ENCODE measurements at places on chromosomes 3 and 15.

- ATAC-seq: no peak
Observed at GRCh38 chr3:59688636-59689035, 638.8 kb upstream of the CFAP20DC start.

DNA sequence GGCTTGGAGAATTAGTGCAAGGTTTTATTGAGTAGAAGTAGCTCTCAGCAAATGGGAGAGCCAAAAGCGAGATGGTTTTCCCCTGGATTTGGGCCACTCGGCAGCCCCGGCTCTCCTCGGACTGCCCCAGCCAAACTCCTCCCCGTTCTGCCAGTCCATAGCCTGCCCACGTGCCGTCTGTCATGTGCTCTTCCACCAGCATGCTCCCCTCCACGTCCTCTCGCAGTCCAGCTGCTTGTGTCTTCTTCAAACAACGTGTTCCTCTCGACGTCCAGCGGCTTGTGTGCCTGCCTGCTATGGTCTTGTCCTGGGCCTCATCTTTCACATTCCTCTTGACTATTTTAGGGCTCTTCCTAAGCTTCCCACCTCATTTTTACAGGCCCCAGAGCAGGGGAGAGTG is 16.7 kb upstream of the SECISBP2L start:
- ATAC-seq: no peak

GRCh38 chr3:11634081-11634635 is 9.6 kb downstream of the VGLL4 start:
- no peak for ATAC-seq

DNA sequence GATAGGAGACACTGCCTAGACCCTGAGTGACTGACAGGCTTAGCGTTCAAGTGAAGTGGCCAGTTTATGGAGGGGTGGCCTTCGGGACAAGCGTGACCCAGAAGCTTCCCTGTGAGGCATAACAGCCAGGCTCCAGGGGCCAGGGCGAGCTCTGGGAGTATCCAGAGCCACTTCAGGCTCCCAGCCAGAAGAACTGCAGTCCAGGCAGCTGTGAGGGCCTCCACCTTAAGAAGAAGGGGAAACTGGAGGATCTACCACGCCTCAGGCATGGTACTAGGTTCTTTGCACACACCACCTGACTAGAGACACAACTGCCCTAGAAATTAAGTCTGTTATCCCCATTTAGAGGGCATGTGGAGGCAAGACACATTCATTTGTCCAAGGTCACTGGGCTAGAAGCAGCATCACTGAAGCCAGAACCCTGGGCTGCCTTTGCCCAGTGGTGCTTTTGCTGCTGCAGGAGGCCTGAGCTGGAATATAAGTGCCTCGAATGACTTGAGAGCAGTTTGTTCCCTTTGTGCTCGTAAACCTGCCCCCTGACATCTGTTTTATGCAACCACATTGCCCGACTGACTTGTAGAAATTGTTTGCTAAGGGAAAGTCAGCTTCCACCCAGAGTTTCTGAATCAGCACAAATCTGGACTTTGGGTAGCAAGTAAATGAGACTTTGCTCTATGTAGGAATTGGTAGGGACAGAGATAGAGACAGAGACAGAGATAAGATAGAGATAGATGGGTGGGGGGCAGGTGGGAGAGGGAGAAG is 23.3 kb downstream of the RASGRF1 start:
- no peak for ATAC-seq

DNA sequence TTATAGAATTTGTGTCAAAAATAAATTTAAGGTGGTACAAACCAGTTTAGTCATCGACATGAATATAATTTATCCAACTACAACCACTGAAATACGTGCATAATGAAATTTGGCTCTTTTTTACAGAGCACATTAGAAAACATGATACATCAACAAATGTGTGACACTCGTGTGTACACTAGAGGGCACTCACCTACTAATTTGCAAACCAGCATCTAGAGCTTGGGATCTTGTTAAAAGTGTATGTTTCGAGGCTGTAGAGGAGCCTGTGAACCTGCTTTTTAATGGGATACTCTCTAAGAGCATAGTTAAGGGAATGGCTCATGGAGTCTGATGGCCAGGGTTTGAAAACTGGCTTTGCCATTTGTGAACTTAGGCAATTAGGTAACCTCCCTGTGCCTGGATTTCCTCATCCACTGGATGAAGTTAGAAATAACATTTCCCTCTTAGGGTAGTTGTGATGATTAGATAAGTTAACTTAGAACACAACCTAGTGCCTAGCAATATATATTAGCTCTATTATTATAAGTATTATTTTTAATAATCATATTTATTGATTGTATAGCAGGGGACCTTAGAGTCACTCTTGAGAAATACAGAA is 8.8 kb upstream of the CPOX start:
- no peak for ATAC-seq

DNA sequence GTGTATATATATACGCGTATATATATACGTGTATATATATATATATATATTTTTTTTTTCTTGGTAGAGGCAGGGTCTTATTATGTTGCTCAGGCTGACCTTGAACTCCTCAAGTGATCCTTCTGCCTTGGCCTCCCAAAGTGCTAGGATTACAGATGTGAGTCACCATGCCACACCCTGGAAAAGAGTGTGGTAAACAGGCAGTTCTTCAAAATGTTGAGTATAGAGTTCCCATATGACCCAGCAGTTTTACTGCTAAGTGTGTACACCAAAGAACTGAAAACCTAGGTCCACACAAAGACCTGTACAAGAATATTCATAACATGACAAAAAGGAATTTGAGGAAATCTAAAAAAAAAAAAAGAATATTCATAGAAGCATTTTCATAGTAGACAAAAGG is 71.8 kb upstream of the GCNT3 start:
- ATAC-seq: no peak

GRCh38 chr3:9914011-9914410 is 2.9 kb upstream of the IL17RC start:
- ATAC-seq: no peak

DNA sequence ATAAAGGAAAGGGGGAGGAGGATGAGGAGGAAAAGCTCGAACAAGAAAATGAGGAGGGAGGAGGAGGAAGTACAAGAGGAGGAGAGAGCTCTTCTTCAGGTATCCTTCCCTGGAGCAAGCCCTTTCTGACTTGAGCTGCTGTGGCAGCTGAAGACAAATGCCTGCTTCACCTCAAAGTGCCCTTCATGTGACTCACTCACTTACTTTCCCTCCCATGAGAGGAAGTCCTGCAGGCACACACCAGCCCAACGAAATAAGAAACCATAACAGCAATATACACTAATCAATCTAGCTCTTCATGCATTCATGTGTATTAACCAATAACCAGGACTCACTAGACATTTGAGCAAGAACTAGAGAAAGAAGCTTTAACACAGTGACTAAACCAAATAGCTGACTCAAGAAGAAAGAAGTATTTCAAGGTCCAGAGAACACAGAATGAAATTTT is 251.9 kb downstream of the IGSF11 start:
- ATAC-seq: peak; percentile 65

DNA sequence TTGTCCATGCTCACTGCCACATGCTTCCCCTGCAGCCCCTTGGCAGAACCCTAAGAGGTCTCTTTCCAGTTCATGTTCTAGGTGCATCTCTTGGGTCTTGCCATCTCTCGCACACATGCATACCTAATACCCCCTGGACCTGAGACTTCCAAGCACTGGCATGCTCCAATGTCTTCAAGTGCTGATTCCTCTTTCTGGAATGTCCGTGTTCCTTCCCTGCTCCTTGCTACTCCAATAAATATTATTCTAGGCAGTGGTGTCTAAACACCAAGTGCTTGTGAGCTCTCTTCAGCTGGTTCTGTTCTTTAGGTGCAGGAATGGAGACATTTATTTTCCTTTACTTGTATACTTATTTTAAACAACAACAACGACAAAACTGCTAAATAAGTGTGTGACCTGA is 370.1 kb downstream of the LPP start:
- no peak for ATAC-seq

- ATAC-seq: no peak
Observed at GRCh38 chr3:184814214-184814613, 2.2 kb downstream of the VPS8 start.

DNA sequence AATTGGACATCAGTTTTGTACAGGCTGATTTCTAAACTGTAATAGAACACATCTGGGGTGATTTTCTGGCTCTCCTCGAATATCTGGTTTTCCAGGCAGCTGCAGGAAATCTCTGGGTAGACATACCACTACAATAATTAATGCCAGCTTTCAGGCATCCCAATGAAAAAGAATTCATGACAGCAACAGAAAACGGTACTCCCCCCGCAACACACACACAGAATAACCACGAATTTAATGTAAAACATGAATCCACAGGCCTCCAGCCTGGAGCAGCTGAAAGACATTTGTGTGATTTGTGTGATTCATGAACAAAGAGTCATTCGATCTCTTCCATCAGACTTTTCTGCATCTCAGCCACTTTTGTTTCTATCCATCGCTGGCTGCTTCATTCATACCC is 262.2 kb downstream of the MAGI1 start:
- no peak for ATAC-seq

- no peak for ATAC-seq
Observed at GRCh38 chr3:180277041-180277440, 240.3 kb upstream of the PEX5L start.

- peak; percentile 40 for ATAC-seq
Observed at GRCh38 chr3:36693670-36694069, 70.7 kb downstream of the DCLK3 start.

DNA sequence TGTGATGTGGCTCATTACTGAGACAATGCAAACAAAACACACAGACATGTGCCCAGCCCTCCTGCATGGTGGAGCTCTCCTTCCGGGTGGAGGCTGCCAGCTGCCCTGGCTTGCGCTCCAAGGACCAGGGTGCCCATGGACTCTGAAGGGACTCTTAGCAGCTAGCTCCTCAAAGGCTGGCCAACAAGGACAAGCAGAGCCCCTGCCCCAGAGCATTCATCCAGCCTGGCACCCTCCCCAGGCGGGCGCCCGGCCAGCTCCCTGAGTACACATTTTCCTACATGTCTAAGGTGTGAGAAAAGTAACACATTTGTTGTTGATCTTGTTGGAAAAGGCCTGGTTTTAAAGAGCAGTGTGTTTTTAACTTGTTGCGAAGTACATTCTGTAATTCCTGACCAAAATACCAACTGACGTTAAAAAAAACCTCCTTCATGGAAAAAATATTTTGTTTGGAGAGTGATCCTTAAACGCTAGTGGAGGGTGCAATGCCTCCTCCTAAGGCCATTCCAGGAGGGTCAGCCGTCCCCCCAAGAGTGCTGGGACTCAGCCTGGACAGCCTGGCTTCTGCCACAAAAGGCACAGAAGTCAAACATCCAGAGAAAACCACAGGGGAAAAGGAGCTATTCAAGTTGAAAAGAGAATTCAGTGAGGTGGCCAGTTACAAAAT is 86.9 kb downstream of the KLF15 start:
- ATAC-seq: no peak

Measured in stimulated activated memory B cell treated with anti-CD40 and anti-IgM and Interleukin-4, amounts not matched to agents 10 μg/mL and 1 μg/mL and 100 μg/mL, for 72 hours (primary cell).